ENCODE measurements at places on chromosomes 2 and 18. TPM values are rescaled to one million over a fixed set of nuclear protein-coding genes. Genes with fewer than 3 reads are reported as not detected.

DNA sequence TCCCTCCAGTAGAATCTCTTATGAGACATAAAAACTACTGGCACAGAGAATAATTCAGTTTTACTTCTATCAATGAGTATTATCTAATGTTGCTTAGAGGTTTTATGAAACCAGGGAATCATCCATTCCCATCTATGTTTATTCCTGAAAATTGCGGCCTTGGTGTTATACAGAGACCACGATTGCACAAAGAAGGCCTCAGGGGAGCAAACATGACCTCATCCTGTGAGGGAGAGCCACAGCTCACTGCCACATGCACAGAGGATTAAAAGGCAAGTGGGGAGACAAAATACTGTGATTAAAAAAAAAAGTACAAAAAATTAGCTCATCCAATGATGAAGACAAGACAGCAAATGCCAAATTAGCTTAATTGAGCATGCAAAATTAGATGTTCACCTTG lies 111.8 kb upstream of the SLC35G4 start:
- no peak overlapping the region for H3K4me3 ChIP-seq
- H3K36me3 ChIP-seq = no peaks in the 10 kb centered on the region
- H3K27ac ChIP-seq = no peak overlapping the region
- no peak for DNase-seq
- H3K27me3 ChIP-seq = no peaks in the 10 kb centered on the region

- DNase-seq = no peak
- H3K4me3 ChIP-seq = no peak overlapping the region
- H3K27me3 ChIP-seq = no peaks in the 10 kb centered on the region
- H3K36me3 ChIP-seq = no peaks in the 10 kb centered on the region
- H3K4me1 ChIP-seq = no peaks in the 10 kb centered on the region
Measured at GRCh38 chr2:150428641-150429040, 58.8 kb downstream of the RND3 start.

DNA sequence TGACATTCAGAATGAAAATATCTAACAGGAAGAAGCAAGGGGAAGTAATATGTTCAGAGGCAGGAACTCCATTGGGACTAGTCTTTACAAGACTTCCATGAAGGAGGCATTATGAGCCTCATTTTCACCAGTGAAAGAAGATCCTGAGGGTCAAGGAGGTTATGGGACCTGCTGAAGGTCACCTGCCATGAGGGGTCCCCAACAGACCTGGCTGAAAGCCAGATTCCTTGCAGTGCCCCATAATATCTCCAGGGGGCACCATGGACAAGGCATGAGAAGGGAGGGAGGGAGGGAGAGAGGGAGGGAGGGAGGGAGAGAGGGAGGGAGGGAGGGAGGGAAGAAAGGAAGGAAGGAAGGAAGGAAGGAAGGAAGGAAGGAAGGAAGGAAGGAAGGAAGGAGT lies 27.9 kb downstream of the XDH start:
- H3K4me3 ChIP-seq = no peak overlapping the region
- no peak for DNase-seq
- H3K27me3 ChIP-seq = no peaks in the 10 kb centered on the region
- H3K36me3 ChIP-seq = no peaks in the 10 kb centered on the region
- no peak overlapping the region for H3K27ac ChIP-seq
- H3K4me1 ChIP-seq = peaks cover 32% of the 10 kb centered on the region

DNA sequence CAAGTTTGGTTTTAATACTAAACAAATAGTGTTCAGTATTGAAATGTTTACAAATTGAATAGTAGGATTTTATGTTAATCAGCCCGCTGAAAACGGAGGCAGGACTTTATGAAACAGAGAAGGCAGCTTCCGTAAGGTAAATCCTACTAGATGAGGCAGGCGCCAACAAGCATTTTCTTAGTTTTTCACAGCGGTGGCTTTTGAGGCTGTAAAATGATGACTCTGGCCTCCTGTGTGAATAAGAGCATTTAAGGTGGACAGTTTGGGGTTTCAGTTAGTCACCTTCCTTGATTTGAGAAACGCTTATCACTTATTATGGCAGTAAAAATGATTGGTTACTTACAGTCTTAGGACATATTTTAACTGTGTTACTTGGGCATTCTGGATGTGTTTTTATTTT lies 212.9 kb downstream of the PTGR3 start:
- no peak overlapping the region for H3K4me3 ChIP-seq
- DNase-seq = no peak
- no peaks in the 10 kb centered on the region for H3K36me3 ChIP-seq

GRCh38 chr2:44638649-44639048 lies 276.9 kb downstream of the CAMKMT start:
- no peaks in the 10 kb centered on the region for H3K4me1 ChIP-seq
- H3K36me3 ChIP-seq = no peaks in the 10 kb centered on the region
- H3K27ac ChIP-seq = no peak overlapping the region
- no peak for DNase-seq

- H3K4me3 ChIP-seq = peak overlapping the region; percentile 24
- H3K27me3 ChIP-seq = no peaks in the 10 kb centered on the region
- peaks cover 83% of the 10 kb centered on the region for H3K4me1 ChIP-seq
- DNase-seq = peak; percentile 95
Measured at GRCh38 chr18:28112056-28112470, 64.9 kb downstream of the CDH2 start.

DNA sequence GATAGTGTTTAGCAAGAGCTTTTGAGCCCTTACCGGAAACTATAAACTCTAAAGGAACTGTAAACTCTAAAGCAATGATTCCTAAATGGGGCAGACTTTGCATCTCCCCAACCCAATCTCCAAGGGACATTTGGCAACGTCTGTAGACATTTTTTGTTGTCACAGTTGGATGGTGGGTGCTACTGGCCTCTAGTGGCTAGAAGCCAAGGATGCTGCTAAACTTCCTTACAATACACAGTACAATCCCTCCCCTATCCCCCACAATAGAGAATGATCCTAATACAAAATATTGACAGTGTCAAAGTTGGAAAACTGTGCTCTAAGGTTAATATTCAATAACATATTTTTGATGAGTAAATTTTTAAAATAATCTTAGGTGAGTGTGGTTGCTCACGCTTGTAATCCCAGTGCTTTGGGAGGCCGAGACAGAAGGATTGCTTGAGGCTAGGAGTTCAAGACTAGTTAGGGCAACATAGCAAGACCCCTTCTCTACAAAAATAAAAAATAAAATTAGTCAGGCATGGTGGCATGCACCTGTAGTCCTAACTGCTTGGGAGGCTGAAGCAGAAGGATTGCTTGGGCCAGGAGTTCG lies 66.7 kb downstream of the PTPN4 start:
- no peaks in the 10 kb centered on the region for H3K27me3 ChIP-seq
- H3K36me3 ChIP-seq = no peaks in the 10 kb centered on the region
- no peak overlapping the region for H3K4me3 ChIP-seq
- no peak for DNase-seq
- no peak overlapping the region for H3K27ac ChIP-seq

GRCh38 chr18:59957957-59958356 lies 58.2 kb downstream of the PMAIP1 start:
- H3K27me3 ChIP-seq = no peaks in the 10 kb centered on the region
- H3K36me3 ChIP-seq = no peaks in the 10 kb centered on the region
- H3K4me1 ChIP-seq = peaks cover 19% of the 10 kb centered on the region
- peak; percentile 63 for DNase-seq
- H3K27ac ChIP-seq = no peak overlapping the region

DNA sequence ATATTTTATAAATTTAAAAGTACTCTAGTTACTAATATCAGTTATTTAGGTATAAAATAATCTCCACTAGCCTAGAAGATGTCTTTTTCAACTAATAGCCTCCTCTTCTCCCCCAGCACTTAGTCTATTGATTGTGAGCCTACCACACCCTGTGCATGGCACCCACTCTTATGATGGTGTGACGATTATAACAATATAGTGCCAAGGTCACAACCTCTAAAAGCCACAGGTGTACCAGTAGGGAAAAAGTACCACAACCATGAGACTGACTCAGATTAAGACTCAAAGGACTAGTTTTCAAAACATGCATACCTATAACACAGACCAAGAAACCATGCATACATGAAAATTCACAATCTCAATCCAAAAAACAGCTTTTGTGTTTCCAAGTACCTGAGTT lies 27.6 kb downstream of the THADA start:
- no peak overlapping the region for H3K4me3 ChIP-seq
- no peaks in the 10 kb centered on the region for H3K4me1 ChIP-seq
- H3K36me3 ChIP-seq = peaks cover 30% of the 10 kb centered on the region
- H3K27ac ChIP-seq = no peak overlapping the region
- H3K27me3 ChIP-seq = no peaks in the 10 kb centered on the region
- DNase-seq = no peak

DNA sequence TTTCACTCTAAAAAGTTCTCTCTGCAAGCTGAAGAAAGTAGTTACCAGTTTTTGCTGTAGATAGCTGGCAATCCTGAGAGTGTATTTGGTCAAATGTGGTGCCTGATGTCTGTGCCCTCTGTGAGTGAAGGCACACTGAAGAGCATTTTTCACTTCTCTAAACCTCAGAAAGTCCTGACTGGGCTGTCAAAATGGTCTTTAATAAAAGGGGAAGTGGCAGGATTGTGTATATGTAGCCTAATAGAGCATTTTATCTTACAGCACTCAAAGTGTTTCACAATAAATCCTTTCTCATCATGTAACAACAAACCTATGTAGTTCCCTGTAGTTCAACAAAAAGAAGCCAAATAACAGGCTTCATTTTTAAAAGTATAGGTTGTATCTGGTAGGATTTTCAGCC lies 1552.3 kb upstream of the SLC39A10 start:
- H3K27ac ChIP-seq = no peak overlapping the region
- no peaks in the 10 kb centered on the region for H3K27me3 ChIP-seq
- no peak for DNase-seq

Gene MOGAT1
- total RNA-seq = not detected

Gene HOXD11
- total RNA-seq = not detected

Gene ZNF521
- total RNA-seq = 48.0 TPM

DNA sequence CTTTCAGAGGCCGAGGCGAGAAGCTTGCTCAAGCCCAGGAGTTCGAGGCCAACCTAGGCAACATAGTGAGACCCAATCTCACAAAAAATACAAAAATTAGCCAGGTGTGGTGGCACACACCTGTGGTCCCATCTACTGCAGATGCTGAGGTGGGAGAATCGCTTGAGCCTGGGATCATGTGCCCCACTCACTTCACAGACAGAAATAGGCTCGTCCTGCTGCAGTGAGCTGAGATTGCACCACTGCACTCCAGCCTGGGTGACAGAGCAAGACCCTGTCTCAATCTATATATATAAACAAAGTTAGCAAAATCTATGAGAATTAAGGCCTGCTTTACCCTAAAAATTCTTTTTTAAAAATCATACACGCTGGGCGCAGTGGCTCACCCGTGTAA lies 50.8 kb downstream of the TEX44 start:
- peaks cover 2% of the 10 kb centered on the region for H3K27me3 ChIP-seq
- H3K36me3 ChIP-seq = no peaks in the 10 kb centered on the region
- H3K4me3 ChIP-seq = no peak overlapping the region
- no peak for DNase-seq
- H3K4me1 ChIP-seq = peaks cover 11% of the 10 kb centered on the region
- peak overlapping the region; percentile 86 for H3K27ac ChIP-seq

GRCh38 chr2:78417355-78417754 lies 608.1 kb upstream of the REG3G start:
- H3K27ac ChIP-seq = peak overlapping the region; percentile 38
- DNase-seq = no peak
- no peaks in the 10 kb centered on the region for H3K27me3 ChIP-seq
- H3K4me3 ChIP-seq = no peak overlapping the region
- H3K36me3 ChIP-seq = no peaks in the 10 kb centered on the region

GRCh38 chr2:39356922-39357639 lies 80.0 kb downstream of the MAP4K3 start:
- H3K27ac ChIP-seq = no peak overlapping the region
- peaks cover 6% of the 10 kb centered on the region for H3K36me3 ChIP-seq
- H3K4me1 ChIP-seq = no peaks in the 10 kb centered on the region

GRCh38 chr2:144405982-144406788 lies 113.7 kb downstream of the ZEB2 start:
- H3K36me3 ChIP-seq = peaks cover 8% of the 10 kb centered on the region
- no peaks in the 10 kb centered on the region for H3K27me3 ChIP-seq
- H3K4me3 ChIP-seq = no peak overlapping the region
- no peaks in the 10 kb centered on the region for H3K4me1 ChIP-seq
- H3K27ac ChIP-seq = no peak overlapping the region

Gene FN1
- total RNA-seq = 17,010 TPM

- H3K4me3 ChIP-seq = no peak overlapping the region
- H3K36me3 ChIP-seq = no peaks in the 10 kb centered on the region
Measured at GRCh38 chr18:39188278-39188677, 1622.7 kb upstream of the CELF4 start.

Gene MAP3K19
- not detected for total RNA-seq

Gene HOXD3
- total RNA-seq = not detected

Gene PCARE
- not detected for total RNA-seq

- H3K27me3 ChIP-seq = no peaks in the 10 kb centered on the region
- peak overlapping the region; percentile 94 for H3K27ac ChIP-seq
- peak; percentile 94 for DNase-seq
- no peaks in the 10 kb centered on the region for H3K36me3 ChIP-seq
Measured at GRCh38 chr2:113240150-113240914, 38.4 kb downstream of the PAX8 start.

DNA sequence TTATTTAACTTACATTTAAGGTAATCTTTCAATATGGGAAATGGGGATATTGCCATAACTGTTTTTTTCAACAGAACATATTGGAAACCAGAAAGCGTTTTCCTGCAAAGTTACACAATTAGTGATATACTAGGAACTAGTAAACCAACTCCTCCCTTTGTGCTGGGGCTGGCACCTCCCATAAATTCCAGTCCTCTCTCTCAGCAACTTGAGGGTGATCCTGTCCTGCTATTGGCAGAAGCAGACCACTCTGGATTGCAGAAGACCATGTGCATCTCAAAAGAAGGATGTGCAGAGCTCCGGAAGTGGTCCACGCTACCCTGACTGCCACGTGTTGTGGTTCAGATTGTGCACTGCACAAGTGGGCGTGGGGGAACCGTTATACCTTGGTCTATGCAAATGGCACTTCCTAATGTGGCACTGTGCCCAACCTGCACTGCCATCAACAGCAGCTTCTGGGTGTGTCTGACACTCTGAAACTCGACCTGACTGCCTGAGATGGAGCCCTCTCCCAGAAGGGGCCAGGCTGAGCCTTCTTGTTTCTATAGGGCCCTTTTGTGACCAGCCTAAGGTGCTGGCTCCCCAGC lies 219.2 kb downstream of the ZNF516 start:
- peaks cover 3% of the 10 kb centered on the region for H3K27me3 ChIP-seq
- no peaks in the 10 kb centered on the region for H3K4me1 ChIP-seq
- no peak for DNase-seq
- no peaks in the 10 kb centered on the region for H3K36me3 ChIP-seq
- no peak overlapping the region for H3K27ac ChIP-seq
- H3K4me3 ChIP-seq = no peak overlapping the region

GRCh38 chr18:26335571-26336487 lies 109.6 kb downstream of the TAF4B start:
- no peaks in the 10 kb centered on the region for H3K36me3 ChIP-seq
- no peaks in the 10 kb centered on the region for H3K27me3 ChIP-seq
- no peak for DNase-seq
